Fibroblast of skin of scalp (primary cell): ENCODE measurements at places on chromosomes 3 and 15.
A peak's percentile ranks its signal among the peaks of the same experiment; 100 is the strongest.

DNA sequence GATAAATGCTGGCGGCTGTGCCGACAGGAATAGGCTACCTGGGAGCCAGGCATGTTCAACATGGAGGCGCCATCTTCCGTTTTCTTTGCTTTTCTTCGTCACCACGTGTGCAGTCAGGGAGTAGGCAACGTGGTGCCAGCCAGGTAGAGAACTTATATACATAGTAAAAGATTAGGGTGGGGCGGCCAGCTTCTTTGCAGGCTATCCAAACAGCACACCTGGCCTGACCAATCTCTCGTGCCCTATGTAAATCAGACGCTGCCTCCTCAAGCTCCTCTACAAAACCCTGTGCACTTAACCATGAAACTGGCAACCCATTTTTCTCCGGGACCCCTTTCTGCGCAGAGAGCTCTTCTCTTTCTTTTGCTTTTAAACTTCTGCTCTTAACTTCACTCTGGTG is 28.6 kb upstream of the OR5K4 start:
- DNase-seq, result no peak

DNA sequence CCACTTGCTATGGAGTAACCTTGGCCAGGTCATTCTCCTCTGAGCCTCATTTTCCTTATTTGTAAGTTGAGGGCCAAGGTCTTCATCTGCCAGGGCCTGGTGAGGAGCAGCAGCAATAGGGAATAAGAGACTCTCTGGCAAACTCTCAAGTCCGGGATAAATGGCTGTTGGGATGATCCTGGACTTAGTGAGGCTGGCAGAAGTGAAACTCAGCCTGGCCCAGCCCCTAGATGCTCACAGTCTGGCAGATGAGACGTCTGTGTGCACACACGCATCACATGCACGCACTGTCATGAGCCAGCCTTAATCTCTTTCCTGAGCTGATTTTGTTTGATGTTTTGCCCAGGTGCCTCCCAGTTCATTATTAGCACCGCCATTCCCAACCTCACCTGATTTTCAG is 26.8 kb downstream of the SLC6A6 start:
- no peak for DNase-seq

DNA sequence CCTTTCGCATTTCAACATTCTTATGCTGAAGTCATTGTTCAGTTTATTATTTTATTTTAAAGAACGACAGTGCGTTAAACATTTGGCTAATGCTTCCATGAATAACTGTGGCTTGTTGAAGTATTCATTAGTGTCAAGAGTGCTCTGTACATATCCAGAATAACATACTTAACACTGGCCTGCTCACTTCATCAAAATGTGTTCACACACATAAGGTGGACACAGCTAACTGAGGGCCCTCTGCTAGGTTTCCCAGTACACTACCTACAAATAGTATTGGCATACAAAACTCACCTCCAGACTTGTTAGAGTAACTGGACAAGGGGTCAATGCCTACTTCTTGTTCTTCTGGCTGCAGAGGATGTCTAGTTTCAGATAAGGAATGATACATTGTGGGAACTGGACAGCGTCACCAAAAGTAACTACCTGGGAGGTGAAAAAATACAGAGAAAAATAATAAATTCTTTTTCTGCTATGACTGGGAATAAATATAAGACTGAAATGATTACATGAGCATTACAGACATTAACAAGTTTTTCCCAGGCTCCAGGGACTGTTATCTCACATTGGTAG is 234.2 kb downstream of the TBC1D5 start:
- DNase-seq, result no peak

DNA sequence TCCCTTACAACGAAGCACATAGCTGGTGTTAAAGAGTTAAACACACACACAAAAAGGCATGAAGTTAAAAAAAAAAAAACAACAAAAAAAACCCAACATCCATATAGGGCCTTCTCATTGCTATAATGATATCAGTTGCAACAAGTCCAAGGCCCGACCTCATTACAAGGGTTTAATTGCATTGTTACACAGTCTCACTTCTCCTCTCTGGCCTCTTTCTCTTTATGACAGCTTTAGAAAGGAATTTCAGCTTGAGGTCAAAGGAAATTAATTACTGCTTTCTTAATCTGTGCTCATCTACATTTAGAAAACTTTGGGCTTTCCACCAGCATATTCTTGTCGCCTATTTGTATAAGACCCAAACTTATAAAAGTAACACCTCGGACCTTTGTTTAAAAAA is 342.1 kb downstream of the NR2F2 start:
- no peak for DNase-seq

DNA sequence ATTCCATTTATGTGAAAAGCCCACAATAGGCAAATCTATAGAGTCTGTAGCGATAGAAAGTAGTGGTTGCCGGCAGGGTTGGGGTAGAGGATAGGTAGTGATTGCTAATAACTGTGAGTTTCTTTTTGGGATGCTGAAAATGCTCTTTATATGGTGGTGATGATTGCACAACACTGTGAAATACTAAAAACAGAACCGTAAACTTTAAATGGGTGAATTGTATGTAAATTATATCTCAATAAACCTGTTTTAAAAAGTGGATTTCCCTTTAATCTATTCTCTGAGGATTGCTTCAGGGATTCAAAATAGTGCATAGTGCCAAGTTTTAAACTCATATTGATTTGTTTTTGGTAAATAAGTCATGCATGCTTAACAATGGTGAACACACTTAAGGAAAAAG is 140.2 kb downstream of the LPP start:
- no peak for DNase-seq

- no peak for DNase-seq
Measured at GRCh38 chr15:42108189-42108588, 13.8 kb upstream of the PLA2G4D start.

GRCh38 chr3:187743195-187744141 is 1.8 kb downstream of the BCL6 start:
- peak; percentile 47 for DNase-seq

DNA sequence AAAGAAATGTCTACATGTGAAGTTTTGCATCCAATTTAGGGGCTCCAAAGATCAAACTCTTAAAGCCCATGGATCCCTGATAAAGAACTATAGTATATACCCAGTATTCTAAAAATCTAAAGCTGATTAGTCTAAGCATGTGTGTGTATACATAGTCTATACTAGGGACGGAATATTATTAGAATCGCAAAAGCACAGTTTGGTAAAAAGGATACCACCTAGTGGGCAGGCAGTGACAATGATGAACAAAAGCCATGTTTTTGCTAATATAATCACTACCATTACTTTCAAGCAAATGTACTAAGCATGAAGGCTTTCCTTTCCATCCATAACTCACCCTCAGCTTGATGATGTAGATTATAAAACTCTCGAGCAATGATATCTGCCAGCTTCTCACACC is 16.5 kb downstream of the POLQ start:
- DNase-seq, result peak; percentile 13
